Lung (tissue), 17 donors: ENCODE measurements at places on chromosomes 13 and 19. TPM values are rescaled to one million over a fixed set of nuclear protein-coding genes. Genes with fewer than 3 reads are reported as not detected.

LILRB4 gene
- 29.3 TPM for total RNA-seq

RNF113B gene
- not detected for total RNA-seq

WASF3 gene
- total RNA-seq, result 14.4 TPM

FFAR1 gene
- total RNA-seq, result 0.37 TPM

BST2 gene
- 49.8 TPM for total RNA-seq

ZNF155 gene
- 4.7 TPM for total RNA-seq

SIRT2 gene
- total RNA-seq, result 50.4 TPM

ZNF221 gene
- total RNA-seq, result 13.1 TPM

CALR3 gene
- total RNA-seq, result not detected

STXBP2 gene
- 80.3 TPM for total RNA-seq

DNA sequence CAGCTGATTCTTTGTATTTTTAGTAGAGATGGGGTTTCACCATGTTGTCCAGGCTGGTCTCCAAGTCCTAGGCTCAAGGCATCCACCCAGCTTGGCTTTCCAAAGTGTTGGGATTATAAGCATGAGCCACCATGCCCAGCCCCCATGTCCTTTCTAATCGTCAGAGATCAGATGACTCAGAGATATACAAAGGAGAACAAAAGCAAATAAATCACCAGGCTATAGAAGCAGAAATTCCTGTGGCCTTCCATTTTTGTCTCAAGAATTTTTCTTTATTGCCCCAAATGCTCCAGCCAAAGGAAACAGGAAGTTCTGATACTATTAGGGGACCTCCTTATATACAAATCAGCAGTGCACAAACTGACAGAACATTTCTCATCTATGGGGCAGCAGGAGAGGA, 207.8 kb downstream of the RFC3 start:
- DNase-seq, result no peak

GRCh38 chr19:5621311-5621944, 1.1 kb downstream of the SAFB2 start:
- peak; percentile 10 for DNase-seq

GRCh38 chr19:51746731-51747130, 4.9 kb downstream of the FPR1 start:
- no peak for DNase-seq

DNA sequence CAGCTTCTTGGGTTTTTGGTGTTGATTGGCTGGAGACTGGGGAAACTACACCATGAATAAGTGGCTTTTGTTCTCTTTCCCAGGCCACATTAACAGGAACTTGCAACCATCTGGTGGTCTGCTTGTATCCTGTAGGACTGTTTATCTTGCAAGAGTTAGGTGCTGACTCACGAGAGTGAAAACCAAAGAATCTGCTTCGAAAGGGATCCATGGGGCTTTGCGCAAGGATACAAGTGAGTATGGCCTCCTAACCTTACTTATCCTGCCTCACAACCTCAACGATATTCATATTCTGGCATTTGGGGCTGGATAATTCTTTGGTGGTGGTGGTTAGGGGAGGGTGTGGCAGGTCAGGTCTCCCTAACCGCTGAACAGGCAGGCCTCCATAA, 4.7 kb upstream of the SIGLECL1 start:
- DNase-seq, result peak; percentile 7

DNA sequence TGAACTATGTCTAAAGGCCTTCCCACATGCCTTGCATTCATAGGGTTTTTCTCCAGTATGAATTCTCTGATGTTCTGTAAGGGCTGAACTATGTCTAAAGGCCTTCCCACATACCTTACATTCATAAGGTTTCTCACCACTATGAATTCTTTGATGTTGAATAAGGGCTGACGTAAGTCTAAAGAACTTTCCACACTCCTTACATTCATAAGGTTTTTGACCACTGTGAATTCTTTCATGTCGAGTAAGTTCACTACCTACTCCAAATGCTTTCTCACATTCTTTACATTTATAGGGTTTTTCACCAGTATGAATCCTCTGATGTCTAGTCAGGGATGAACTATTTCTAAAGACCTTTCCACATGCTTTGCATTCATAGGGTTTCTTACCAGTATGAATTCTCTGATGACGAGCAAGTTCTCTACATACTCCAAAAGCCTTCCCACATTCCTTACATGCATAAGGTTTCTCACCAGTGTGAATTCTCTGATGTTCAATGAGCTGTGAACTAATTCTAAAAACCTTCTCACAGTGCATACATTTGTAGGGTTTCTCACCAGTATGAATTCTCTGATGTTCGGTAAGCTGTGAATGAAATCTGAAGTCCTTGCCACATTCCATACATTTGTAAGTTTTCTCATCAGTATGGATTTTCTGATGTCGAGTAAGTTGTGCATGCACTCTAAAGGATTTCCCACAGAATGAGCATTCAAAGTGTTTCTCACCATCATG, 19.1 kb upstream of the ZNF260 start:
- no peak for DNase-seq

GRCh38 chr13:31950111-31950815, 81.3 kb upstream of the FRY start:
- DNase-seq, result no peak

DNA sequence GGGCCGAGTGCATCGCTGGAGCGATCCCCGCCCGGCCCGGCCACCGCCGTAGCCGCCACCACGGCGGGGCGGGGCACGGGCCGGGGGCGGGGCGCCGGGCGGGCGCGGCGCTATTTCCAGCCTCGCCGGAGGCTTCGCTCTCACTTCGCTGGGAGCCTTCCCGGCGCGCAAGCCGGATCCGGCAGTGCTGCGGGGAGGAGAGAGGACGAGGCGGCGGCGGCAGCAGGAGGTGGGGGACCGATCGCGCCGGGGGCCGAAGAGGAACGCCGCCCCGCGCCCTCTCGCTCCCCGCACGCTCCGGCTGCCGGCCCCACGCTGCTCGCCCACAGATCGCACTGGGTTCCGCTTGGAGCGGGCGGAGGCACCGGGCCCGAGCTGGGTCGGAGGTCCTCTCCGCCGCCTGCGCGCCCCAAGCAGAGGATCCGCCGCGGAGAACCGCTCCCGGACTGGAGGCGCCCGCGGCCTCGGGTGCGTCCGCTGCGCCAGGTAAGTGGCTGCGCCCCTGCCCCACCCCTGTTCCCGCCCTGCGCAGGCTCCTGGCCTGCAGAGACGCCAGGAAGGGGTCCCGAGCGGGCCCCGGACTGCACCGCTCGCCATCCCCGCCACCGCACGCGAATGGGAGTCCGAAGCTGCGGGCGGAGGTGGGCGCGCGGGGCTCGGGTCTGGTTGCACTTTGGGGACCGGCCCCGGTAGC, at the start of gene CHST8:
TSS of gene CHST8 (plus strand) at position 143 of the 694 bp plus-strand sequence. CDS start 67,309 bp downstream, outside the sequence.
- peak; percentile 41 for DNase-seq

- no peak for DNase-seq
Observed at GRCh38 chr19:11251650-11252314, 10.5 kb downstream of the DOCK6 start.

DNA sequence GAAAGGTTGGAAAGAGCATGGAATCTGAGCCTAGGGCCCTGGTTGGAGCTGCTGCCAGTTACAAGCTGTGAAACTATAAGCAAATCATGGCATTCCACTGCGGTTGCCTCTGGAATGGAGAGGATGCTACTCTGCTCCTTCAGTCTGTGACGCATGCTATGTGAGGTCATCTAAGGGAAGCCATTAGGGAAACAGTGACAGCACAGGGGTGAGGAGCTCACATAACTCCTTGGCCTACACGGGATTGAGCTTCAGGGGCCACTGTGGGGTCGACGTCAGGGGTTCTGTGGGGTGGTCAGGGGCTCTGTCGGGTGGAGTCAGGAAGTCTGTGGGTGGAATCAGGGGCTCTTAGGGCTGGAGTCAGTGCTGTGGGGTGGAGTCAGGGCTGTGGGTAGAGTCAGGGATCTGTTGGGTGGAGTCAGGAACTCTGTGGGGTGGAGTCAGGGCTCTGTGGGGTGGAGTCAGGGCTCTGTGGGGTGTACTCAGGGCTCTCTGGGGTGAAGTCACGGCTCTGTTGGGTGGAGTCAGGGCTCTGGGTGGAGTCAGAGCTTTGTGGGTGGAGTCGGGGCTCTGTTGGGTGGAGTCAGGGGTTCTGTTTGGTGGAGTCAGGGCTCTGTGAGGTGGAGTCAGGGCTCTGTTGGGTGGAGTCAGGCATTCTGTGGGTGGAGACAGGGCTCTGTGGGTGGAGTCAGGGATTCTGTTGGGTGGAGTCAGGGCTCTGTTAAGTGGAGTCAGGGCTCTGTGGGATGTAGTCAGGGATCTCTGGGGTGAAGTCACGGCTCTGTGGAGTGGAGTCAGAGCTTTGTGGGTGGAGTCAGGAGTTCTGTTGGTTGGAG, 35.8 kb upstream of the MEDAG start:
- DNase-seq, result peak; percentile 66

- no peak for DNase-seq
Observed at GRCh38 chr13:109874484-109875454, 88.4 kb upstream of the IRS2 start.

- DNase-seq, result no peak
Observed at GRCh38 chr19:2242816-2243215, 6.2 kb downstream of the SF3A2 start.

DNA sequence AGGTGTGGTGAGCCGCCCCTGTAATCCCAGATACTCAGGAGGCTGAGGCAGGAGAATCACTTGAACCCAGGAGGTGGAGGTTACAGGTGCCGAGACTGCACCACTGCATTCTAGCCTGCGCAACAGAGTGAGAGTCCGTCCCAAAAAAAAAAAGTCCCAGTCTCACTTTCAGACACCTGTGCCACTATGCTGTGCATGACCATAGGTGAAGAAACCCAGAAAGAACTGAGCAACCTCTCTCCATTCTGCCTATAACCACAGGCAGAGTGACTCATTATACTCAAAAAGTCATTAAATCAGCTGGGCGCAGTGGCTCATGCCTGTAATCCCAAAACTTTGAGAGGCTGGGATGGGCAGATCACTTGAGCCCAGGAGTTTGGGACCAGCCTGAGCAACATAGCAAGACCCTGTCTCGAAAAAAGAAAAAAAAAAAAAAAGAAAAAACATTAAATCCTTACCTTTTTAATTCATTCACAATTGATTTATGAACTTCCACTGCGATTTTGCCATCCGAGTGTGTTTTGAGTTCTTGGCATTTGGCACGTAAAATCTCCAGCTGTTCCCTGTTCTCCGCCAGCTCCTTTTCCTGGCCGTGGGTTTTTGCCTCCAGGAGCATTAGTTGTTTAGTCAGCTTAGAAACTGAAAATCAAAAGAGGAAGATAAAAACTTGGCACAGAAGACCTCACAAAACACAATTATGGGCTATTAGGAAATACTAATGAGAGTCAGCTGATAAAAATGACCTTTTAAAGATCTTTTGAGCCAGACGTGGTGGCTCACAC, 45.5 kb upstream of the SLC7A9 start:
- peak; percentile 67 for DNase-seq

DNA sequence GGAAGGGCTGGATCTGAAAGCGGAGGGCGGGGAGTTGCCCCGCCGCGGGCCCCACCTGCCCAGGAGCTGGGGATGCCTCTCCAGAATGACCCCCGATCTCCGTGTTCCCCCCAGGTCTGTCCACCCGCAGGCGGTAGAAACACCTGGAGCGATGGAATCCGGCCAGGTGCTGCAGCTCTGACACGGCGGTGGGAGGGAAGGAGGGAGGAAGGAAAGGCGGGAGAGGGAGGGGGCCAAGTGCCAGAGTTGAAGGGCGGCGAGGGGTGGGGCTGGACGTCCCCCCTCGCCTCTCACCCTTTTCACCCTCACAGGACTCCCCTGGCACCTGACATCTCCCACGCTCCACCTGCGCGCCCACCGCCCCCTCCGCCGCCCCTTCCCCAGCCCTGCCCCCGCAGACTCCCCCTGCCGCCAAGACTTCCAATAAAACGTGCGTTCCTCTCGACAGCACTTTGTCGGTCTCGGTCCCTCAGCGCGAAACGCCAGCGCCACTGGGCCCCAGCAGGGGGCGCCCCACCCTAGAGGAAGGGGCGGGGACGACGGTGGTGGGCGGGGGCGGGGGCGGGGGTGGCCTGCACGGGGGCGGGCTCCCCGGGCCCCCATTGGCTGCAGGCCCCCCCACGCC, 337 bp upstream of the FXYD7 start:
- peak; percentile 53 for DNase-seq

- DNase-seq, result no peak
Observed at GRCh38 chr13:69828527-69828926, 279.1 kb upstream of the ATXN8OS start.

DNA sequence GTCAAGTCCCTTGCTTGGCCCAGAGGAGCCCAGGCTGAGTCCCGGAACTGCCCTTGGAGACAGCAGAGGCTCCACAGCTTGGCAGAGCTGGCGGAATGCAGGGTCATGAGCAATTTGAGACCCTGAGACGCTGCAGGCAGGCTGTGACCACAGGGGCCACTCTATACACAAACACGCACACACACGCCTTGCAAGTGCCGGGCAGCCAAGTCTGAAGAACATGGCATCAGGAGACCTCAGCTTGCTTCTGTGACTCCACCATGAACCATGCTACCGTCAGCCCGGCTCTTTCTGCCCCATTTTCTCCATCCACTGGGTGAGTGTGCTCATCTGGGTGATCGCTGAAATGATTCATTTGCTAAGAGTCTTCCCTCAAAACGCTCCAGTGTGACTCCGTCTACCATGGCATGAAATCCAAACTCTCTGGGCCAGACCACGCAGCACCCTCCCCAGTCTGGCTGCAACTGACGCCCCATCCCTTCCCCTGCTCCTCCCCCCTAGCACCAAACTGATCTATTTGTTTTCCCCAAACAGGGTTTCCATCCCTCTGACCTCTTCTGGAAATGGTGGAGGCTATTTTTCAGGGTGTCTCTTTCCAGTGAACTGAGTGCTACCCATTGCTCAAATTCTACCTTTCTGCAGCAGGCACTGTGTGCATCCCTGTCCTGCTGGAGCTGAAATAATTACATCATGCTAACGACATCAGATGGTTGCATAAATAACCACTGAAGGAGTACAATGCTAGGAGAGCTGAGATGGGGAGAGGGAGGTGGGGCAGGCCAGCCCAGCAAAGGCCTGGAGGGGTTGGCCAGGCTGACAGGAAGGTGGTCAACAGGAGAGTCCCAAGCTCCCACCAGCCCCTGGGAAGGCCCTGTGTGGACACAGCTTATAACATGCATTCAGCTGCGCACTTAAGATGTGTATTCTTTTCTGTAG, 3.1 kb downstream of the CARS2 start:
- peak; percentile 49 for DNase-seq

DNA sequence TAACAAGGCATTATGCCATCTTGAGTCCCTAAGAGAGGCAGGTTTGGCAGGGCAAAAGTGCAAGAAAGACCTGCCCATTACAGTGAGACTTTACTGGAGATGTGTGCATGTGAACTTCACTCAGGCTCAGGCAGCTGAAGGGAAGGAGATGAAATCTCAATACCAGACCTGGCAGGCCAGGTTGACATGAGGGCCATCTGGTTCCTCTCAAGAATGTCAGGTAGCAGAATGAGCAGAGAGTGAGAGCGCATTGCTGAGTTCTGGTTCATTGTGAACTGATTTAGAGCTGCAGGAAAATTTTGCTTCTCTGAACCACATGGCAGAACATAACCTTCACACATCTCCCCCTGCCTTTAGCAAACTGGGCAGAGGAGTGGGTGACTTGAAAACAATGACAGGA, 406.3 kb downstream of the GPC5 start:
- DNase-seq, result no peak

- no peak for DNase-seq
Observed at GRCh38 chr13:72960114-72960513, 98.7 kb upstream of the KLF5 start.

DNA sequence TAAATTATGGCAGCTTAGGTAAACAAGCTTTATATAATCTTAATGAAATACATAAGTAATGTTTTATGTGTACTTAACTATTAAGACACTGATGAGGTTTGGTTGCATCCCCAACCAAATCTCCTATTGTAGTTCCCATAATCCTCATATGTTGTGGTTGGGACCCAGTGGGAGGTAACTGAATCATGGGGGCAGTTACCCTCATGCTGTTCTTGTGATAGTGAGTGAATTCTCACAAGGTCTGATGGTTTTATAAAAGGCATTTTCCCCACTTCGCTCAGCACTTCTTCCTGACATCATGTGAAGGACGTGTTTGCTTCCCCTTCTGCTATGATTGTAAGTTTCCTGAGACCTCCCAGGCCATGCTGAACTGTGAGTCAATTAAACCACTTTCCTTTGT, 212.7 kb downstream of the DIAPH3 start:
- no peak for DNase-seq
